Stimulated activated CD8-positive, alpha-beta memory T cell treated with anti-CD3 and anti-CD28 coated beads, Interleukin-7, amount 100 ng/mL, for 1 hour (primary cell): ENCODE measurements at places on chromosomes 13 and 19.

GRCh38 chr13:66803808-66804456 is 426.2 kb downstream of the PCDH9 start:
- DNase-seq, result no peak

DNA sequence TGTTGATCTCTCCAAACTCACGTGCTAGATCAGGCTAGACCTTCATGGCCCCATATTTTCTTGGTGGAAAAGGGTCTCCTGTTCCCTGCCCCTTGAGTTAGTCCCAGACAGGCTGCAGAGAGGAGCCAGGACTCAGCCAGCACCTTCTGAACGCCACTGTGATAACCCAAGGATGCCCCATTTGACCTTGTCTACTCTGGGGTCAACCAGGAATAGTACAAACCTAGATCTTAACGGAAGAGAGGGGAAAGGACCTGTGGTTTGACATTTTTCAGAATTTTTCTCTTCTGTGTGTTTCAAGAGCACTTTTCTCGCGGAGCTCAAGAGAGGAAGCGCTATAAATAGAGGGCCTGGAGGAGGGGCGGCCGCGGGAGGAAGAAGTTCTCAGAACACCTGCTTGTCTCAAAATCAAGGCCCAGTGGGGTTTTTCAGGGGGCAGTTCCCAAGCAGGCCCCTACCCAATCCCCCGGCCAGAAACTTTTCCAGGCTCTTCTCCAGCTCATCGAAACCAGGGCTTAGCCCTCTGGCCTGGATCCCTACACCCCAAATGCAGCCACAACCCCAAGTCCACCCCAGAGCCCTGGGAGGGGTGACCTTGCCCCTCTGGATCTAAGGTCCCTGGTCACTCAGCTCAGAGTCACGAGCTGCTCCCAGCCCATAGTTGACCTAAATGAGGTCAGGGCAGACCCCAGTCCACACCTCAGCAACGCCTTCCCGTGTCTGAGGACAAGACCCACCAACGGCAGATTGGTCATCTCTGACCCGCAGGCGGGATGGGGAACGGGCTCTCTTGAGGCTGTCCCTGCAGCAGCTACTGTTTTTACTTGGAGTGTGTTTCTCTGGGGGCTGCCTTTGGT is 75.6 kb upstream of the TM9SF2 start:
- DNase-seq, result no peak

DNA sequence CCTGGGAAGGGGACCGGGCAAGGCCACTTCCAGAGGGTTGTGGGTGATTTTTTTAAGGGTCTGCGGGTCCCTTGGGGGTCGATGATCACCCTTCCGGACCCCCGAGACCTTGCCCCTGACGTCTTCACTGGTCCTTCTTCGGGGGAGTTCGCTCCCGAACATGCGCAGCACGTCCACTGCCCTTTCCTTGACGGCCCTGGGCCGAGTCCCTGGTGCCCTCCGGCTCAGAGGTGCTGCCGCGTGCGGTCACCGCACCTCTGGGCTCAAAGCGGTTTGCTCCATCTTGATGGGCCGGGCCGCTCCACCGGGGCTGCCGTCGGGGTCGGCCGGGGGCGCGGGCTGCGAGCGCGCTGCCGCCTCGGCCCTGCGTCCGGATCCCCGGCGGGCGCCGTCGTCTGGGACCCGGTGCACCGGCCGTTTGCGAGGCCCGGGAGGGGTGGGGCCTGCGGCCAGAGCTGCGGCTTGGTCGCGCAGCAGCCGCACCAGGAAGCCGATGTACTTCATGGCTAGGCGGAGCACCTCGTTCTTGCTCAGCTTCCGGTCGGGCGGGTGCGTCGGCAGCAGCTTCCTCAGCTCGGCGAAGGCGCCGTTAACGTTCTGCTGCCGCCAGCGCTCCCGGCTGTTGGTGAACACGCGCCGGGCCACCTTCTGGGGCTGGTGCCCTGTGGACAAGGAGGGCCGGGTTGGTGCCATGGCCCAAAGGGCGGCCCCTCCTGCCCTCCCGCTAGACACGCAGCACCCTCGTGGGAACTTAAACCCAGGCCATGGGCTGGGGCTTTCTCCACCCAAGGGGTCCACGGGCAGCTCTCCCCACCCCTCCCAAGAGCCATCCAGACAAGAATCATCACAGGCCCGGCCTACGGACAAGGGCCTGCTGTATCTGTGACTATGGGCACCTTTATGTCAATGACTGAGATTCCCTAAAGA is 3.3 kb downstream of the LYL1 start:
- peak; percentile 56 for DNase-seq

DNA sequence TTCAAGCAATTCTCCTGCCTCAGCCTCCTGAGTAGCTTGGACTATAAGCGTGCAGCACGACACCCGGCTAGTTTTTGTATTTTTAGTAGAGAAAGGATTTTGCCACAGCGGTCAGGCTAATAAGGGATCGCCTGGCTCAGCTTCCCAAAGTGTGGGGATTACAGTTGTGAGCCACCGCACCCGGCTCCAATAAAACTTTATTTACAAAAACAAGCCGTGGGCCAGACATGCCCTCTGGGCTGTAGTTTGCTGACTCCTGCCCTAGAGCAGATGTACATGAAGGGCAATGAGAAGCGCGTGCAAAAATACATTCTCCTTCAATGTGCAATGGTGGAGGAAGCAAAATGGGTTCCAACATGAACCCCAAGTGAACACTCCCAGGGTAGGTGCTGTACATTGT is 13.7 kb upstream of the MED26 start:
- no peak for DNase-seq

GRCh38 chr13:102355251-102355650 is 46.6 kb downstream of the FGF14 start:
- no peak for DNase-seq

DNA sequence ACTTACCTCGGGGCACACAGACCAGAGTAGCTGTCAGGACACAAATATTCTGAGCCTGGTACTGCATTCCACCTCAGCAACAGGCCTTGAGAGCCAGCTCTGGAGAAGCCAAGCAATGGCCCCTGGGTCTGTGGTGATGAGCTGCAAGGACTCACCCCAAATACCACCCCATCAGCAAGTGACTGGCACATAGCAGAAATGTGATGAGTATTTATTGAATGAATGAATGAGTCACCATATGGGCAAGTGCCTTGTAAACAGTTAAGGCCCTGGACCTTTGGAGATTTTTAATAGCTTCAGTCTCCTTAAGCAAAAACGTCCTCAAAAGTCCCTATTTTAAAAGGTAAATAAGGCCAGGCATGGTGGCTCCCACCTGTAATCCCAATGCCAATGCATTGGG is 18.2 kb downstream of the GSX1 start:
- DNase-seq, result no peak

GRCh38 chr13:52195401-52195837 is 36.0 kb upstream of the NEK3 start:
- DNase-seq, result peak; percentile 5

DNA sequence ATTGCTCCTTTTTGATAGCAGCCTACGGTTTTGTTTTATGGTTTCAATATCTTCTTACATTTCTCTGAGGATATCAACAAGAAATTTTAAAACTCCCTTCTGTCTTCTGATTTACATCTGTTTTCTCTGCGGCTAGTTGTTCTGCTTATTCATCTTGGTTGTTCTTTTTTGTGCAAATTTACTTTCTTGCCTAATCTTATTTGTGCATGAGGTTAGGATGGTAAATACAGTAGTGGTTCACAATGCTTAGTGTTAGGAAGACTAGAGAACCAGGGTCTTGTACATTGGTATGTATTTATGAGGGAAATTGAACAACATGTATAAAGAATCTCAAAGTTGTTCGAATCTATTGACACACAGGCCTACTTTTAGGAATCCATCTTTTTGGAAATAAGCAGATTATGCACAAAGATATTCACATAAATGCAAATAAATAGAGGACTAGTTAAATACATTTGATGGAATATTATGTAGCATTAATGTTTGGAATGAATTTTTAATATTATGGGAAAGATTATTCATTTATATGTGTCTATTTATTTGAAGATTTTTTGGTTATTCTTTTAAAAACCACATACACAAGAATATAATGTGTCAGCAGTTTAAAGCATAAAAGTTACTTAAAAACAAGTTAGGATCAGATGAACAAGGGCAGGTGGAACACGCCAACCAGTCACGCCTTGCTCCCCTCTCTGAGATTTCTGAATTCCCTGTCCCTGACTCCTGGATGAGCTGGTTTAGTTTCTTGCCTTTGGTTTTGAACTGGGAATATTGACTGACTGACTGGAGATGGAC is 51.4 kb upstream of the RFC3 start:
- DNase-seq, result no peak

DNA sequence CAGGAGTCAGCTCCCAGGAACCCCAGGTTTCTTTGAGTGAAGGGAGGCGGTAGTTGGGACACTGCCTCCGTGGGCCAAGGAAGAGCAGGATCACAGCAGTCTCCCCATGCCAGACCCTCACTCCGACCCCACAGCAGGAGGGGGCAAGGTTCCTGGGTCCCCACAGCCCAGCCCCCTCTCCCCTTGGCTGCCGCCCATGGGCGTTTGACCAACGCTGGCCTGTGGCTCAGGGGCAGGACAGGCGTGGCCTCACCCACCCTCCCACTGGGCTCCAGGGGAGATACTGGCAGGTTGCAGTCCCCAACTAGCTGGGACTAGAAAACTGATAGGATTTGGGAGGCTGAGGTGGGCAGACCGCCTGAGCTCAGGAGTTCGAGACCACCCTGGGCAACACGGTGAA is 9.2 kb downstream of the COPE start:
- no peak for DNase-seq

- no peak for DNase-seq
Observed at GRCh38 chr19:54506079-54506478, 3.4 kb downstream of the LAIR2 start.

- no peak for DNase-seq
Observed at GRCh38 chr13:114078461-114079451, 53.7 kb downstream of the RASA3 start.

- DNase-seq, result no peak
Observed at GRCh38 chr13:50236898-50237318, 221.7 kb downstream of the KCNRG start.

DNA sequence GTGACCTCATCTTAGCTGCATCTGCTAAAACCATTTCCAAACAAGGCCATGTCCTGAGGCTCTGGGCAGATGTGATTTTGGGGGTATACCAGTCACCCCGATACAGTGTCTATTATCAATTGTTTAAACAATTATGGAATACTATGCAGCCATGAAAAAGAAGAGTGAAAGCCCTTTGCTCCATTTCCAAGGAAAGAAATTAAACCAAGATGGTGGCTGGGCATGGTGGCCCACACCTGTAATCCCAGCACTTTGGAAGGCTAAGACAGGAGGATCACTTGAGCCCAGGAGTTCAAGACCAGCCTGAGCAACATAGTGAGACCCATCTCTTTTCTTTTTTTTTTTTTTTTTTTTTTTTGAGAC is 763 bp downstream of the TEKTIP1 start:
- no peak for DNase-seq

- no peak for DNase-seq
Observed at GRCh38 chr13:51647067-51647466, 62.8 kb downstream of the WDFY2 start.

DNA sequence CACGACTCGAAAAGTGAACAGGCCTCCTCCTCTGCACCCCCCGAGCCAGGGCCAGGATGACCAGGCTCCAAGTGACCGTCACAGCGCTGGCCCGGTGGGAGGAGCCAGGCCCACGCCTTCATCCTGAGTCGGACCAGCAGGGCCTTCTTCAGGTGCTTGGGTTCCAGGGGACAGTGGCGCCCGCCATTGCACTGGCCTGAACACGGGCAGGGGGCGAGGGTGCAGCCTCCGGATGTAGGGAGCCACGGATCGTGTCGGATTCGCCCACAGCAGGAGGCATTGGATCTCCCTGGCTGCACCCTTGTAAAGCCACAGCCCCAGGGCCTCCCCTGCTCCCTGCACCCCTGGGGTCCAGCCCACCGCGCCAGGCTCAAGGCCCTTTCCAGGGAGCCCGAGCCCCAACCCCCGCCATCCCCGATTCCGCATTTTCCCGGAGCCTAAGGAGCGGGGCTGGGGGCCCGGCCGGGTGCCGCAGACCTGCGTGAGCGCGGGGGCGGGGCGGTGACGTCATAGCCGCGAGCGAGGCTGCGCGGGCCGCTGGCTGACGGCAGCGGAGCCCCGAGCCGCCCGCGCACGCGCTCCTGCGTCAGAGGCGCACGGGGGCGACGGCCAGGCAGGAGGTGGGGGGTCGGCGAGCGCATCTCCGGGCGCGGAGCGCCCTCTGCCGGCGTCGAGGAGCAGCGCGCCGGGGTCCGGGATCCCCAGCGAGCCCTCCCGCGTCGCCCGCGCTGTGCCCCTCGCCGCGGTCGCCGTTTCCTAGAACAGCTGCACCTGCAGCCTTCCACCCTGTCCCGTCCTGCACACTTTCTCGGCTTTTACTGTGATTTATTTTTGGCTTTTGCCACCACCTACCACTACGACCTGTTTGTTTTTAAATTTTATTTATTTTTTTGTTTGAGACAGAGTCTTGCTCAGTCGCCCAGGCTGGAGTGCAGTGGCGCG is 1.5 kb upstream of the ATP5F1D start:
- DNase-seq, result peak; percentile 89

- no peak for DNase-seq
Observed at GRCh38 chr19:49069026-49069425, 3.5 kb downstream of the KCNA7 start.

- DNase-seq, result no peak
Observed at GRCh38 chr19:3053218-3053621, 9.1 kb downstream of the TLE5 start.

GRCh38 chr19:29507081-29507860 is 18.5 kb upstream of the VSTM2B start:
- no peak for DNase-seq

- DNase-seq, result no peak
Observed at GRCh38 chr19:14277608-14278007, 71.6 kb upstream of the ADGRL1 start.

- no peak for DNase-seq
Observed at GRCh38 chr13:36432106-36432544, at the start of gene CCNA1. CCNA1 (plus strand) TSS chr13:36432495; CDS start chr13:36433057, 562 bp downstream.

DNA sequence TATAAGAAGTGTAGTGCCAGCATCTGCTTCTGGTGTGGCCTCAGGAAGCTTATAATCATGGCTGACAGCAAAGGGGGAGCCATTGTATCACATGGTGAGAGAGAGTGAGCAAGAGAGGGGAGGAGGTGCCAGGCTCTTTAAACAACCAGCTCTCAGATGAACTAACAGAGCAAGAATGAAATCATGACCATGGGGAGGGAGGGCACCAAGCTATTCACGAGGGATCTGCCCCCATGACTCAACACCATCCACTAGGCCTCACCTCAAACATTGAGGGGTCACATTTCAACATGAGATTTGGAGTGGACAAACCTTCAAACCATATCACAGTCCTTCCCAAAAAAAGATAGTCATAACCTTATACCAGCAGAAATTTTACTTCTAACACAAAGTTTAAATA is 174.0 kb downstream of the GPC5 start:
- no peak for DNase-seq

DNA sequence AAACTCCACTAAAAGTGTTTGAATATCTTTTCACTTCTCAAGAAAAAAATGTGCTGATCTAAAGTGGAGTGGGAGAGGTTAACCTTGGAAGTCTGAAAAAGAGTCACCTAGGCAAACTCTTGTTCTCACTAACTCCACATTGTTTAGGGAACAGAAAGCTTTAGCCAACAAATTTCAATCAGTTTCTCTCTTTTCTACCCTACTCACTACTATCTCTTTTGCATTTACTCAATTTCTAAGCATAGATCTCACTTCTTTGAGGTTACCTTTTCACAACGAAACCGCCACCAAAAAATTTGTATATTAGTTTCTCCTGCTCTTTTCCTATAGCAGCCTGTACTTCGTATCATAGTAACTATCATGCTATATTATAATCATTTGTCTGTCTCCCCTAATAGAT is 6.3 kb downstream of the NHLRC3 start:
- no peak for DNase-seq

GRCh38 chr19:16041299-16041990 is 34.9 kb upstream of the TPM4 start:
- peak; percentile 69 for DNase-seq
